ENCODE measurements at places on chromosomes 7 and 10.
A peak's percentile ranks its signal among the peaks of the same experiment; 100 is the strongest.

DNA sequence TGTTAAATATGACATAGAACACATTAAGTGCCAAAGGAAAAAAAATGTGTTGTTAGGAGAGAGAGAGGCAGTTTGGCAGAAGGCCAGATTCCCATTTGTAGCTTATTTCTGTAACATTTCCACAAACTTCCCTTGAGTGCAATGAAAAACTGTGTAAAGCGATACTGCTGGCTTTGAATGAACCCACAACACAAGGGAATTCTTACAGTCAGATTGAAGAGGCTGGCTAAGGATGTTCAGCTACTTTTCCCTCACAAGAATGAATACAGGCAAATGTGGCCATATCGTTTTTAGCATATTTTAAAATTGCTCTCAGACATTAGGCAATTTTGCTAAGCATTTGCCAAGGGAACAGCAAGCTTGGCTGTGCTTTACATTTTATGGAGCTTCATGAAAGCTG is 614.1 kb upstream of the FZD8 start:
- DNase-seq = no peak

GRCh38 chr7:18666107-18666728 is 170.7 kb downstream of the HDAC9 start:
- peak; percentile 70 for DNase-seq

DNA sequence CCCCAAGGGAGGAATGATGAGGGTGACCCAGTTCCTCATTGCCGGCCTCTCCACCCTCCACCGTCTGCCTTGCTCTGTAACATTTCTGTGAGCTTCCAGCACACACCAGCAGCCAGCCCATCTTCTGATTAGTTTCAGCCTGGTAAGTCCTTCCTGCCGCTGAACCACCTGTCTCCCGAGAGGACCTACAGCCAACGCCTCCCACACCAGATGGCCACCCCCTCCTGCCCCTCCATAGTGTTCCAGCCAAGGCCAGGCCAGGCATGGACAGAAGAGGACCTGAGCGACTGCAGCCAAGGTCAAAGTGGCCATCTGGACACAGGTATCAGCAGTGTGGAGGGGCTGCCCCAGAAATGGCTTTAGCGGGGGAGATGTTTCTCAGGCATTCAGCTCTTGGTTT is 170.7 kb upstream of the CTBP2 start:
- DNase-seq = no peak

GRCh38 chr10:59126261-59126660 is 50.2 kb upstream of the PHYHIPL start:
- no peak for DNase-seq

DNA sequence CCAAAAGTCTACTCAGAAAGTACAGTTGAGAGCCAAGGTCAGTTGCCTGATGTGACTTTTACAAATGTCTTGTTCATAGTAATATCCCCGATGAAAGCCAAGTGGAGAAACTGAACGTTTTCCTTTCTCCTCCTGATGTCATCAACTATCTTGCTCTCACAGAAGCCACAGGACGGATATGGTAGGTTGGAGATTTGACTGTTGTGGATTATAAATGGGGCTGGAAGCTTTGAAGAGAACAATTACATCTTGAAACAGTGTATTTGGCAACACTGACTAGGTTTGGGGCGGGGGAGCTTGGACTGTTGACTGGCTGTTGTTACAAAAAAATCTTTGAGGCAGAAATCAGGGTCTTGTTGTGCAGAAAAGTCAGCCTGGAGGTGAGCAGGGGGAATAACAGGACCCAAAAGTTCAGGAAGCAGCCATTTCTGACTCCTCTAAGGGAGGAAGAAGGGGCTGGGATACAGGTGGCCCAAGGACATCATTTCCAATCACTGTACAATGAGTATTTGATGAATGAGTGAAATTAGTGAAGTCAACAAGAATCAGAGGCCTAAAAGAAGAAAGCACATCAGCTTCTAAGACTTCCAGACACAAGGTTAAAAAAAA is 24.3 kb downstream of the PLEKHS1 start:
- no peak for DNase-seq

DNA sequence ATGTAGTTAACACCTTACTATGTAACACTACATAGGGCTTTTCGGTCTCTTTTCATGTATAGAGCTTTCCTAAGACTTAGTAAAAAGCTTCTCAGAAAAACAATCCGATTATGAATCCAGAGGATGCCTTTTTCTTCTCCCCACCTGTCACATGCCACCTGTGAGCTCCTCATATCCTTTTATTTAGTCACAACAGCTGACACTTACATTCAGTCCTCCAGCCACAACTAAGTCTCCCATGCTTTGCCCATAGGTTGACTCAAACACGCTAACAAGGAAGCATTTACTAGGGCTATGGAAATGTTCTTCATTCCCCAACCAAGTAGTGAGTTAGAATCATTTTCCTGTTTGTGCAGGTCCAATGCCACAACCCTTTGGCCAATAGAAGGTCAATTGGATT is 7.9 kb downstream of the ENO4 start:
- no peak for DNase-seq

- no peak for DNase-seq
Observed at GRCh38 chr7:151550656-151551286, 31.1 kb upstream of the RHEB start.

DNA sequence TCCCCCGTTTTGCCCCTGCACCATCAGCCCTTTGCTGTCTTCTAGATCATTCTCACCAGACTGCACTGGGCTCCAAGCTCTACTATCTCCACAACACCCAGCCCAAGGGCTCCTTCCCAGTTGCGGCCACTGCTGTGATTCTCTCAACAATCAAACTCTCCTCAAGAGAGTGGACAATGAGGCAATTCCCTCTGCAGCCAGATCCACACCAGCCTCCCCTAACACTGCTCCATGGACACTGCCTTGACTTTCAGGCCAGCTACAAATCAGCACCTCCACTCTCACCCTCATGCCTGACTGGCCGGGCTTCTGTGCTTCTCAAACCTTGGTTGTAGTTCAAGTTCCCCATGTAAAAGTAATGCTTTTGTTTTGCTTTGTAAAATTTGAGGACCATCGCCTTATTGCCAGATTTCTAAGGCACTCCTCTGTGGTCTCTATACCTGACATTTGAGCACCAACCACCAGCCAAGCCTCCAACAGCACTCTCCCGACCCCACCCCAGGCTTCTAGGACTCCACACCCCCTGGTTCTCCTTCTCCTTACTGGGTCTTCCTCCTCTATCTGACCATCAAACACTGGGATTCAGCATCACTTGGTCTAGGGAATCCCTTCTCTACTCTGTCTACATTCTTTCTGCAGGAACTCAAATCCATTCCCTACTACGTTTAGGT is 45.4 kb downstream of the PPIF start:
- peak; percentile 36 for DNase-seq

DNA sequence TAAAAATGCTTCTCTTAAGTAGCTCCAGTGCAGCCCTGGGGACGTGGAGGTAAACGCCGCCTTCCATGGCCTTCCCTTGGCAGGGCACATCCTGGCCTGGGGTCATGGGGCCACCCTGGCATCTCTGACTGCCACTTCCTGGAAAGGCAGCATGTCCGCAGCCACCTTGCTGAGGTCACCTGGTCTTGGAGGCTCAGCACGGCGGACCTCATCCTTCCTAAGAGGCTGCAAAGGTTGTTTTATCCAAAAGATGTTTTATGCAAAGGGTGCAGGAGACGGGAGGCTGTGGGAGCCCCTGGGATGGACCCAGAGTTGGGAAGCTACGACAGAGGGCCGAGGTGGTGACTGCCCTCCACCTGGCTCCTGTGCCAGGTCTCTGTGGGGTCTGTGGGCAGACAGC is 106.0 kb downstream of the TCERG1L start:
- peak; percentile 60 for DNase-seq

DNA sequence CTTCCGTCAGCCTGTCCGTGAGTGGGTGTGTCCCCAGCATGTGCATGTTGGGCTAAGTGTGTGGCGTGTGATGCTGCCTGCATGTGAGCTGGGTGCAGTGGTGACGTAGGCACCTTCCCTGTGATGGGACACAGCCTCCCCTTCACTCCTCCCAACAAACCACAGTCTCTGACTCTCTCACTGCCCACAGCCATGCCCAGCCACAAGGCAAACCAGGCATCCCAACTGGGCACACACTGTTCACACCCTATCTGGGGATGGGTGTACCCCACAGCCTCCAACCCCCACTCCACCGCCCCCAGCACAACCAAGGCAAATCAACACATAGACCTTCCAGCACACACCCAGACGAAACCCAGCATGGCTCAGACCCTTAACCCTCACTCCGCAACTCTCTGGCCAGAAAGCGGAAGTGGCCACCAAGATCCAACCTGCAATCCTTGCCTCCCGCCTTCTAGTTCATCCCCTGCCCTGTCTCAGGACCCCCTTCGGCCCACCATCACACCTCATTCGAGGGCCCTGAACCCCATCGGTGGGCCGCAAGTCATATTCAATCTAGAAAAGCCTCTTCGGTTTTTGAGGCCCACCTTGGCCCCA is 10.4 kb downstream of the PSD start:
- DNase-seq = no peak

- no peak for DNase-seq
Observed at GRCh38 chr10:112461029-112461887, 14.2 kb downstream of the VTI1A start.

- no peak for DNase-seq
Observed at GRCh38 chr10:72291019-72291532, 17.4 kb downstream of the DDIT4 start.

Data from left forelimb (tissue), 1 donor.